ENCODE measurements at places on chromosomes 1 and 21.
A peak's percentile ranks its signal among the peaks of the same experiment; 100 is the strongest.

- DNase-seq: no peak
Measured at GRCh38 chr1:234715252-234716014, 105.5 kb upstream of the IRF2BP2 start.

DNA sequence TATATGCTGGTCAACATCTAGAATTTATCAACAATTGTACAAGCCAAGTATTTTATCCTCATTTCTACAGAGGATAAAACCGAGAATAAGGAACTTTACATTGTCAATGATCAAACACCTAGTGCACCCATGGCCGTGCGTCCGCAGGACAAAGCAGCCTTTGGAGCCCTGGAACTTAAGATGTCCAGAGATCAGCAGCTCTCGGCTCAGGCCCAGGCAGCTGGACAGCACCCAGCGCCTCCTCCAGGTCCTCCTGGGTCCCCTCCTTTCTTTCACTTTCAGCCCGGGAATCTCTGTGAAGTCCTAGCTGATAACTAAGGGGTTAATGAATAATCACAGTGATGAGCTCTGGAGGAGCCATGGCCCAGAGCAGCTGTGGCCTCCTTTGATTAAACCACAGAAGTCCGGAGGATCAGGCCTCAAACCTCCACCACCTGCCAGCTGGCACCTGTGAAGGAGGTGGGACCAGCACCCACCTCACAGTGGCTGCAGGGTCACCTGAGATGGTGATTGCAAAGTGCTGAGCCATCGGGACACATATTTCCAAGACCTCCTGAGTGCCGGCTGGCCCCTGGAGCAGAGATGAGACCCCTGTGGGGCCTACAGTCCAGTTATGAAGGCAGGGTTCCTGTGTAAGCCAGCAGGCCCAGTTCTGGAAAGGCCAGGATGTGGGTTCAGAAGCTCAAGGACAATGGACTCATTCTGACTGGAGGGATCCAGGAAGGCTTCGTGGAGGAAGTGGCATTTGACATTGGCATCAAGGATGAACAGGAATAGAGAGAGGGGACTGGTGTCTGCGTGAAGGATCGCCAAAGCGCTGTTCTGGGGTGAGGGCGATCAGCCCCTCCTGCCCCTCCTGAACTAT, 11.6 kb upstream of the SAMD11 start:
- DNase-seq: peak; percentile 26

GRCh38 chr1:175857756-175858155, 114.4 kb upstream of the TNR start:
- no peak for DNase-seq

- no peak for DNase-seq
Measured at GRCh38 chr1:146035048-146035423, 13.5 kb upstream of the HJV start.

- no peak for DNase-seq
Measured at GRCh38 chr21:34844013-34844923, 175.5 kb downstream of the CLIC6 start.

DNA sequence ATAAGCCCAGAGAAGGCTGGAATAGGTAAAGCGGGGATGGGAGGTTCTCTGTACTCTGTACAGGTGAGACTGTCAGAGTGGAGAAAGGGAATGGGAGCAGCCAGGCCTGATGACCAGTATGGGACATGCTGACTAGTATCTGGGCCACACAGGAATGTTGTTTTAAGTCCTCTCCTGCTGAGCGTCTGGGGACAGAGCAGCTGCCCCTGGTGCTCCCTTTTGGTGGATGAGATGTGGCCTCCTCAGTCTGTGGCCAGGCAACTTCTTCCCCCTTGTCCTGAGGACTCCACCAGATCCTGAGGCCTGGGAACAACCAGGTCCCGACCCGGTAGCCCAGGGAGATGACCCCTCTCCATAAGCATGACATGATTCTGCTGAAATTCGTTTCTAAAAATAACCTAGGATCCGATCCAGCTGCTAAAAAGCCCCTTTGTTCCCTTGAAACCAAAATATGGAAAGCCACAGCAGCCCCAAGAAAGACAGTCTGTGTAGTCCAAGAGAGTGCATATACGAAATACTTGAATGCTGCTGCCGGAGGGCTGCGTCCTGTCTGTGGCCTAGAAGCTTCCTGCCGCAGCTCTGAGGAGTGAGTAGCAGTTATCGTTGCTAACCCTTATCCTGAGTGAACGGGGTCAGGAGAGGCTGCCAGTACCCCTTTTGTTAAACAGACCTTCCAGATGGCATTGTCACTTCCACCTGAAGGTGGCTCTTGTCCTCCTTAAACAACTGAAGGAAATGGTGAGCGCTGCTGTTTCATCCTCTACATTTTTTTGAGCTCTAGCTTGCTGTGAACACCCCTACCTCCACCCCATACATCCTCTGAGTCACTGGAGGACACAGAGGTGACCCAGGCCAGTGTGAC, 47.1 kb downstream of the ATP2B4 start:
- peak; percentile 74 for DNase-seq

- DNase-seq: no peak
Measured at GRCh38 chr1:224168859-224169380, 14.1 kb upstream of the DEGS1 start.

GRCh38 chr1:174289644-174290310, 130.5 kb downstream of the RABGAP1L start:
- DNase-seq: no peak

- DNase-seq: no peak
Measured at GRCh38 chr1:225026701-225027100, 97.2 kb downstream of the DNAH14 start.

- DNase-seq: no peak
Measured at GRCh38 chr1:108011295-108011694, 46.3 kb upstream of the VAV3 start.

- no peak for DNase-seq
Measured at GRCh38 chr1:93331412-93331811, 14.3 kb upstream of the DR1 start.

- DNase-seq: no peak
Measured at GRCh38 chr1:218374401-218375353, 29.5 kb downstream of the TGFB2 start.

DNA sequence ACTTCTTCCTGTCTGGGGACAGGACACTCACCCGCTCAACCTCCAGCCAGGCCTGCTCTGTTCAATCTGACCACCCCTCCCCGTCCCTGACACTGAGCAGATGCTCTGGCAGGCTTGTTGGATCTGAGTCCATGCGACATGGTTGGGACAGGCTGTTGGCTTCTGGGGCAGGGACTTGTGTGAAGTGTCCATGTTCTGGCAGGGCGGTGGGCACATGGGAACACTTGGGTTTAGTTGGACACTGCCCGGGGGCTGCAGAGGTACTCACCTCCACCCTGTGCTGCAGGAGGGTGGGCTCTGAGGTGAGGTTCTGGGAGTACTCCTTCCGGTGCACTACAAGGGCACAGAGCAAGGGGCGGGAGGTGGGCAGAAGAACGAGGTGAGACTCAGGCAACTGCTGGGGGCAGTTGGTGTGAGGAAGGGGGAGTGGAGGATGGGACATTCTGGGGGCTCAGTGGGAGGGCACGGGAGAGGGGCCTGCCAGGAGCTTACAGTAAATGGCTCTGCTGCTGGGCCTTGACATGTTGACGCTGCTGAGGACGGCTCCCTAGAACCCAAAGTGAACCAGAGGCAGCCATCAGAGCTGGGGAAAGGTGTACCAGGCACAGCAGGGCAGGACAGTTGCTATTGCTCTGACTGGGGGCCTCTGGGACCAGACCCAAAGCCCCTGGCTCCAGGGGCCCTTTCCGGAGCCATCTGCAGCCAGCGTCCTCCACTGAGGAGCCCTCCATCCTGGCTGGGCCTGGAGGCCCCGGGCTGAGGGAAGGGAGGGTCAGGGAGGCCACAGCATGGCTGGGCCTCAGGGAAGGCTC, 2.3 kb downstream of the EPS8L3 start:
- DNase-seq: no peak

- no peak for DNase-seq
Measured at GRCh38 chr1:223299553-223299952, 64.4 kb downstream of the SUSD4 start.

- DNase-seq: no peak
Measured at GRCh38 chr1:215473943-215474342, 93.2 kb upstream of the KCTD3 start.

- DNase-seq: no peak
Measured at GRCh38 chr1:198880818-198881597, 242.2 kb downstream of the PTPRC start.

DNA sequence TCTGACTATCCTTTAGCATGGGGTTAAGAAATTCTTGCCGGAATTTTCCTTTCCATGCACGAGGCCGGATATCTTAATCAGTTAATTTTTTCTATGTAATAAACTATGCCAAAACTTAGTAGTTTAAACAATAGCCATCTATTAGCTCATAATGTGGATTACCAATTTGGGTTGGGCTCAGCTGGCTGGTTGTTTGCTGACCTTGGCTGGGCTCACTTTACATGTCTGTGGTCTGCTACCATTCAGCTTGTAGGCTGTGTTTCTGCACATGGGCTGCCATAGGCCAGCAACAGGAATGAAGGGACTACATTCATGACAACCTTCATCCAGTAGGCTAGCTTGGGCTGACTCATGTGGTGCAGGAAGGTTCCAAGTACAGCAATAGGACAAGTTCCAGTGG, 56.0 kb upstream of the NTPCR start:
- no peak for DNase-seq

GRCh38 chr1:233635765-233636502, 22.0 kb downstream of the KCNK1 start:
- DNase-seq: no peak

GRCh38 chr1:116770625-116771024, 16.4 kb downstream of the CD2 start:
- DNase-seq: no peak

DNA sequence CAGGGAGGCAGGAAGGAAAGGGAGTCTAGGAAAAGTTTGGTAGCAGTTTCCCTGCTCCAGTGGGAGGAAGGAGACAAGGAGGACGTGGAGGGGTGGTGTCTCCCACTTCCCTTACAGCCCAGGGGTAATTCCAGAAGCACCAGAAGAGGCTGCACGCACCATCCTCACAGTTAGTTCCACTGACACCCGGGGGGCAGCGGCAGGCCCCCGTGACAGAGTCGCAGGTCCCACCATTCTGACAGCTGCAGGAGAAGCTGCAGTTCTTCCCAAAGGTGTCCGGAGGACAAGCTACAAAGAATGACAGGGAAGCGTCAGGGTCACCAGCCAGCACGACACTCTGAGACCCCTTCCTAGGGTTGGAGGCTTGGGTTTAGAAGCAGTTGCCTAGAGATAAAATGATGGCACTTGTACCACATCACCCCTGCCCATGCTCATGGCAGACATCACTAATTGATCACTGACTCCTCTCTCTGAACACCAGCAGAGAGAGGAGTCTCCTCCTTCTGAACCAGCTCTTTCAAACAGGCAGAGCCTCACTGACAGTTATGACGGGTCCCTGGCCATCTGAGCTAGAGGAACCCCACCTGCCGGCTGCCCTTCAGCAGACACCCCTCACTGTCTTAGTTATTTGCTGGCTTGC, 53.3 kb downstream of the ARHGEF16 start:
- DNase-seq: no peak

DNA sequence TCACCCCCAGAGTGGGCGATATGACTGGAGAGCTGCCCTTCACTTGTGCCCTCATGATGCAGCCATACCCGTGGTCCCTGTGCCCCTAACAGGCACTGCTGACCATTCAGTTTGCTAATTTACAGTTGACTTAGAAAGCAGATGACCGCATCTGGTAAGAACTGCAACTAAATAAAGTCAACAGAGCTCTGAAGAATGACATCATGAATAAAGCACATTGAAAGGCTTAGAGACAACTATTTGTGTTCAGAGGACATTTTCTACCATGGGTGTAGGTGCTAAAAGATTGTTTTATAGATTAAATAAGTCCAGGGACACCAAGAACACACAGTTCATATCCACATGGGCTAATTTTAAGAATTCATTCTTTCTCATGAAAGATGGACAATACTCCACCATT, 65.5 kb downstream of the LPAR3 start:
- no peak for DNase-seq

- no peak for DNase-seq
Measured at GRCh38 chr1:31216016-31216415, 23.7 kb downstream of the NKAIN1 start.

GRCh38 chr1:37989361-37989930, 376 bp downstream of the SF3A3 start:
- no peak for DNase-seq

DNA sequence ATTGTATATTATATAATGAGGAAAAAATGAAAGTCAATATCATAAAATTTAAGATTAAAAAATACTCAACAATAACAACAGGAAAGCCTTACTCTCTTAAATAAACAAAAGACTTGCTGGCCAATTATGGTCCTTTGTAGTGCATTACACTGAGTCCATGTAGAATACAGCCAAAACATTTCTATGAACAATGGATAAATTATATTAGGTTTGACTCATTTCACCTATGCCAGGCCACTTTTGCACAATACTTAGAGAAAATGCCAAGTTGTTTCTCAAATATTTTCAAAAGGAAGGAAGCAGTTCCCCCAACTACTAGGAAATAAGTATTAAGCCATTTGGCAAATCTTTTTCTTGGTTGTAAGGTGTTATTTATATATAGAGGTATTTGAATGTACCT, 19.8 kb upstream of the UCK2 start:
- DNase-seq: no peak

DNA sequence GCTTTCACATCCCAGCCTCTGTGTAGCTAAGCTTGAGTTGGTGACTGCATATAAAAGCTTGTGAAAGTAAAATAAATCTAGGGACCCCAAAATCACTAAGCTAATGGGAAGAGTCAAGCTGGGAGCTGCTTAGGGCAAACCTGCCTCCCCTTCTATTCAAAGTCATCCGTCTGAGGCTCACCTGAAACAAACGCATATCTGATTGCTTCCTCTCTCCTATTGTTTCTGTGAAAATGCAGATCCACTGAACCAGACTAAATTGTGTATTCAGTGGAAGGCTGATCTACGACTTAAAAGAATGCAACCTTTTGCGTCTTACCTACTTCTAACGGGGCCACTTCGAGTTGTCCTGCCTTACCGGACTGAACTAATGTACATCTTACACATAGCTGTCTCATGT, 70.3 kb downstream of the LTN1 start:
- no peak for DNase-seq

- DNase-seq: no peak
Measured at GRCh38 chr21:37088186-37088735, 15.2 kb downstream of the TTC3 start.

DNA sequence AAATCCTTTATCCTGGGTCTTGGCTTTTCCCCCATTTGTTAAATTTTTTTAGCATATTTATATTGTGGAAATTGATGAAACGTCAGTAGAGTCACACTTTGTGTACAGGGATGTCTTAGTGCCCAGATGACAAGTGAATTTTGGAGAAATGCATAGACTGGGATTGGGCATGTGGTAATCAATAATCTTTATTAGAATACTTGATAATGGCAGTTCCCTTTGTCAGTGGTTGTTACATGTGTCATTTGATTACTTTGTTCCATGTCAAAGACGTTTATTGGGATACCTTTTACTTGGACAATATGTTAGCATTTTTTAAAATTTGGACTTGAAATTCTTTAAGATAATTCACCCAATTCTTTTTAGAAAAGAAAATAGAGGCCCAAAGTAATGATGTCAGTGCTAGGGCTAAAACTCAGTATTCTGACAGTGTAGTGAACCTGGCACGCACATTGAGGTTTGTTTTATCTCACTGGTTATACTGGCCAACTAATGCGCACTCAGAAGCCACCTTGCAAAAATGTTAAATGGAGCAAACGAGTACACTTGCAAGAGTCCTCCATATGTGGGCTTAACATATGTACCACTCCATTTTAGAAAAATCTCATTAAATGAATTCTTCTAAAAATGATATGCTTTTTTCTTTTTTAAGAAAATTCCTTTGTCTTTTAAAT, 9.2 kb downstream of the PRPF38B start:
- no peak for DNase-seq
